Posterior cingulate gyrus (tissue), 11 donors: ENCODE measurements at places on chromosomes 12 and 14.

DNA sequence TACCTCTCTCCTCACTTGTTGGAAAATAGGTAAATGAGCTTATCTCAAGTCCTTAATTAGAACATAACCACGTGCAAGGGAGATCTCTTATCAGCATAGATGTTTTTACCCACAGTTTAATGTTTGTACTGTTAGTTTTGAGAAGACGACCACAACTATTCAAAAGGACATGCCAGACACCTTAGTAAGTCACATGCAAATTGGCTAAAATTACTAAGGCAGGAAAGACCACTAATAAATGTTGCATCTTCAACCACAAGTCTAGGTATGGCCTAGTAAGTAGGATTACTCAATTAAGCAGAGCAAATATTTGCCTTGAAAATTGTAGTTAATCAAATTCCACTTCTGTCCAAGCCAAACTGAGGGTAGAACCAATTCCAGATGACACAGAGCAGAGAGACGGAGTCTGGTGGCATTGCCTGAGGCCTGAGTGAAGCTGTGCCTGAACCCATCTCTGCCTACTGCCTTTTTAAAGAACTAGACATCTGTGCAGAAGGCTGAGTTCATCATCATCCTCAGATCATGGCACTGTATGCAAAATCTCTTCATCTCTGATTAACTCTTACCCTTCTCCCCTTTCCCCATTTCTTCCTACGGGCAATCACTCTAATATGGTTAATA lies 29.7 kb upstream of the CHST11 start:
- no peak for DNase-seq

GRCh38 chr14:70804556-70805162 lies 4.7 kb downstream of the MAP3K9 start:
- no peak for DNase-seq

GRCh38 chr14:68535404-68536017 lies 257.4 kb downstream of the ZFP36L1 start:
- no peak for DNase-seq

DNA sequence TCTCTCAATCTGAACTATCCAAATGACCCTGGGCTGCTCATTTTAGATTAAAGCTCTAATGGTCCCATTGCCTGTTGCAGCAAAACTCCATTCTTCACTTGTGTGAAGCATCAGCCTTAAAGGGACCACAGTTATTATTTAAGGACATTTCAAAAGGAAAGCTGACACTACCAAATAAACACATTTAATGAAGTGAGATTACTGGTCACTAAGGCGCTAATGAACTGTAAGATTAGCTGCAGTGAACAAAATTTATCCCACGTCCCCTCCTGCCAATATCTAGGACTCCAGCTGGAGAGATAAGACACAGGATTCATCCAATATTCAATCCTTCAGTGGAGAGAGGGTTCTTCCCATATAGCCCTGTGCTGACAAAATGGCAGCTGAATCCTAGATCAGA lies 1029.2 kb upstream of the SEL1L start:
- DNase-seq = no peak
